ENCODE measurements at places on chromosomes 16 and 17.

DNA sequence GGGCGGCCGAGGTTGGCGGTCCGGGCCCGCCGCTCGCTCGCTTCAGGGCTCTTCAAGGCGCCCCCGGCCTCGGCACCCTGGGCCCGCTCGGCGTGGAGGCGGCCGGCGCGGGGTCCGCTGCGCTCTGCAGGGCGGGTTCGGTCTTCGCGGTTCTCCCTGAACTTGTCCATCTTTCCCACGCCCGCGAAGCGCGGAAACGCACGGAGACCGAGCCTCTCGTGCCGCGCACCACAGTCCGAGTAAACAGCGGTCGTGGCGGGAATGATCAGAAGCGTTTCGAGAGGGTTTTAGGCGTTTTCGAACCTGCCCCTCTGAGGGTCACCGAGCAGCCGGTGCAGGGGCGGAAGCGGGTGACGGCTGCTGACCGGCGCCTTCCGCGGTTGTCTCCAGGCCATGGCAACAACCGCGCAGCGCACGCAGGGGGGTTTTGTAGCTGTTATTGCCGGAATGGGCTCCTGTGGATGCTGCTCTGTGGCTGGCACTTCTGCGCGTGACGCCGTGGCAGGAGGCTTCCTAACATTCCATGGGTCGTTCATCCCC lies 414 bp downstream of the NARF start:
- DNase-seq: peak; percentile 70

GRCh38 chr16:57148481-57148880 lies 37.4 kb downstream of the PSME3IP1 start:
- no peak for DNase-seq

DNA sequence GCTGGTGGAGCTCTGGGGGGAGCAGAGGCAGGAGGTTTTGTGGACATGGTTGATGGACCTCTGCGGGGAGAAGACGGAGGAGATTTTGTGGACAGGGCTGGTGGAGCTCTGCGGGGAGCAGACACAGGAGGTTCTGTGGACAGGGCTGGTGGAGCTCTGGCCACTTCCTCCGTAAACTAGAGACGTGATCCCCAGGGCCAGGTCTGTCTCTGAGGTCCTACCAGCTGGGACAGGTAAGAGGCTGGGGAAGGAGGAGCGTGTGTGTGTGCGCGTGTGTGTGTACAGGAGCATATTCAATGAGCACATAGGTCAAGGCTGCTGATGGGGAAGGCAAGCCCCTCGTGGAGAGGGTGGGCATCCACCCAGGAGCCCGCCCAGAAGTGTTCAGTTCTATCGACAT lies 20.6 kb downstream of the RPH3AL start:
- no peak for DNase-seq

DNA sequence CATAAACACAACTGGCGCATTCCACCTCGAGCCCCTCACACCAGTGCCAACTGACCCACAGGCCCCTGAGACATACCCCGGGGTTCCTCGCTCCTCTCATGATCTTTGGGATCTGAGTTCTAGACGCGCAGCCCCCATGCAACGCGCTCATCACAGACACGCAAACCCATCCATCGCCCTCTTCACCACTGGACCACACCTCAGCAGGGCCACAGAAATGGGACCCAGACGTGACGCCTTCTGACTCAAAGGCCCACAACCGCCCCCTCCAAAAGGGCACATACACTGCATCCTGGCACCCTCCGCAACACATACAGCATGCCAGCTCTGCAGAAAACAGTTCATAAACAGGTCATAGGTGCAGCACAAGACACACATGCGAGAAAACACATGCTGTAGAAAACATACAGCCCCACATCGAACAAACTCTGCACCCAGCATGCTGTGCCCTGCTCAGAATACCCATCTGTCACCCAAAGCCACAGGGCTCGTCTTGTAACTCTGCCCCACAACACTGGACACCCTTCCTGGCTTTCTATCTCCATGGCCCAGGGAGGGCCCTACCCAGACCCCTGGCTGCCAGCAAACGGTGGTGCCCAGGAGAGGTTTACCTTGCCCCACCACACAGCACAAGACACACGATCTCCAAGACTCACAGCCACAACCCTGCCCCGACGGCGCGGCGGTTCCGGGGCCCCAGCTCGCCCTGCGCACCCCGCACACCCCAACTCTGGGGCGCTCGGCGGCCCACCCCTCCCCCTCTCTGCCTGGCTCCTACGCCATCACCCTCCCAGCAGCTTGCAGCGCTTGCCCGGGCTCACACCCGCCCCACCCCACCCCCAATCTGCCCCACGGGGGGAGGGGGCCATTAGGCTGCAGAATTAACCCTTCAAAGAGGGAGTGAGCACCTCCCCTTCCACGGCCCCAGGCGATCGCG lies 887 bp downstream of the ZBTB4 start:
- peak; percentile 70 for DNase-seq

GRCh38 chr16:54200161-54200534 lies 86.4 kb downstream of the IRX3 start:
- DNase-seq: no peak

GRCh38 chr16:89549007-89549700 lies 11.3 kb upstream of the RPL13 start:
- DNase-seq: no peak

DNA sequence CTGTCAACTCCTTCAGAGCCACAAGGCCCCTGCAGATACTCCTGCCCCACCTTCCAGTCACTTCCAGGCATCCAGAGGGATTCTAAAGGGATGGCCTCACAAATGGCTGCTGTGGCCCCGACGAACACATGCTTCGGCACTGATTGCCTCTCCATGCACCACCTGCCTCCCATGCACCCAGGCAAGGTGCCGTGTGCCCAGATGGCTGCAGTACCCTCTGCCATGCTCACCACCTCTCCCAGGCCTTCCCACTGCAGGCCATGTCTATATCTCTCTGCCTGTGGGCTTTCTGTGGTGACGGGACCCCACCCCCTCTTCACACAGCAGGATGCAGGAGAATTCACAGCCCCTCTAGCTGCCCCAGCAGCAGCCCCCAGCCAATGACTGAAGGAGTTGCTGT lies 27.9 kb upstream of the LYRM9 start:
- DNase-seq: no peak

DNA sequence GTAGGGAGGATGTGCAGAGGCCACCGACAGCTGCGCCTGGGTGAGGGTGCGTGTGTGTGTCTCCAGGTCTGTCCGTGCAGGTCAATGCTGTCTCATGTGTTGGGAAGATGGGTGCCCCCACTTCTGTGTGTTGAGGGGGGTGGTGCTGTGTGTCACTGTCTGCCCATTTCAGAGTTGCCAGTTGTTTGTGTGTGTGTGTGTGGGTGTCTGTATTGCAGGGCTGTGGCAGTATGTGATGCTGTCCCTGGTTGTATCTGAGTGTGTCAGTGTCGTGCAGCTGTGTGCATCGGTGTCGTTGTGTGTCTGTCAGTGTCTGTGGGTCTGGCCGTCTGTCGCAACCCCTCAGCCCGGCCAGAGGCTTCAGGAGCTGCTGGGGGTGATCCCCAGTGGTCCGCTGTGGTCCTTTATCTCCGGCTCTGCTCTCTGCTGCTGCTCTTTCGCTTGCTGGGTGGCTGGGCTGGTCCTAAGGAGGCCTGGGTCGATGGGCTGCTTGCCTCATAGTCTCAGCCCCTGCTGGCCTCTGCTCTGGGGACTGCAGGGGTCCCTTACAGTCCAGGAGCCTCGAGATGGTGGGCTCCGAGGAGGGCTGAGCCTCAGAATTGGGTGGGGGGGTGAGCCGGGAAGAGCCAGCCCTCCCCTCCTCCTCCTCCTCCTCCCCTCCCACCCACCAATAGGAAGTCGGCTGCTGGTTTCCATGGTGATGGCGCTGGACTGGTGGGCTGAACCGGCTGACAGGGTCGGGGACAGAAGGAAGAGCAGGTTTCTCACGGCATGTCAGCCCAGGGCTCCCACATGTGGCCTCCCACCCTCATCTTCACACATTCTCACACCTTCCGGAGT lies at the start of gene TSPOAP1:
Gene TSPOAP1 (minus strand): TSS at position 601 of the 840 bp plus-strand sequence. CDS start 875 bp downstream, outside the sequence.
- DNase-seq: no peak

- DNase-seq: peak; percentile 73
Measured at GRCh38 chr17:76138234-76138895, 2.7 kb downstream of the FOXJ1 start.

DNA sequence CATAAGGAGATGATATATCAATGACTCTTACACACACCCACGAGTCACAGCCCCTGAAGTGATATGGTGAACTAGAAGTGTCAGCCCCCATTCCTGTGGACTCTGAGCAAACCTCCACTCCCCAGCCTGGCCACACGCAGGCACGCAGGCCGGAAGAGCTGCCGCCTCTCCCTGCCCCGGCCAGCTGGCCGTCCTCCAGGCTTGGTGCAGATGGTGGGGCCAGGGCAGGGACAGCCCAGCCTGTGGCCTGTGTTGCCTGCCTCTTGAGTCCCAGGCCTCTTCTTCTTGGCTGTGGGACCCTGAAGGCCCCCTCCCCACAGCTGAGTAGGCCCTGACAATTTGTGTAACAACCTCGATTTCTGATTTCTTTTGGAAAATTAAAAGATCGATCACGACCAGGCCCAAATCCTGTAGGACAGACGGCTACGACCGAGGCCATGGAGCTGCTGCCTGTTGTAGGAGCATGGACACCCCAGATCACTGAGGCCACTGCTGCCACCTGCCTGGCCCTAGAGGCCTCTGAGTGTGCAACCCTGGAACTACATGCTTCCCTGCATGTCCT lies 10.0 kb upstream of the MPRIP start:
- DNase-seq: peak; percentile 93

- DNase-seq: no peak
Measured at GRCh38 chr16:55017321-55017720, 86.7 kb downstream of the IRX5 start.

GRCh38 chr16:24255456-24256371 lies at the start of gene CACNG3:
CACNG3 (plus strand) TSS chr16:24256335; CDS start chr16:24256755, 420 bp downstream.
- peak; percentile 86 for DNase-seq

GRCh38 chr16:16015849-16016248 lies 66.4 kb downstream of the ABCC1 start:
- DNase-seq: no peak

DNA sequence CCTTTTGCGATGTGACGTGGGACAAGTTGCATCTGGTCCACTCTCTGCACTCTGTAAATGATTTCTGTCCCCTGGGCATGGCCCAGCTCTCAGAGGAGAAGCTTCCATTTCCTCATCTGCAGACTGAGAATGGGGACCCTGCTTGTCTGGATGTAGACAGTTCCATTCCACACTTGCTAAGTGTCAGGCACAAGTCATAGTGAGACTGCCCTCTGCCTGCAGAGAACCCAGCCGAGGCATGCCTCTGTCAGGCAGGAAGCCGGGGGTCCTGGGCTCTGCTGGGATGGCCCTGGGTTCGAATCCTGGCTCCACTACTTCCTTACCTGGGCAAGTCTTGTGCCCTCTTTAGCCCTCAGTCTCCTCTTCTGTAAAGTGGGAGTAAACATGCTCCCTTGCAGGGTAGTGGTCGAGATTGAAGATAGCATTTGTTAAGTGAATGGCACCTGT lies 4.1 kb downstream of the MAP2K3 start:
- no peak for DNase-seq

DNA sequence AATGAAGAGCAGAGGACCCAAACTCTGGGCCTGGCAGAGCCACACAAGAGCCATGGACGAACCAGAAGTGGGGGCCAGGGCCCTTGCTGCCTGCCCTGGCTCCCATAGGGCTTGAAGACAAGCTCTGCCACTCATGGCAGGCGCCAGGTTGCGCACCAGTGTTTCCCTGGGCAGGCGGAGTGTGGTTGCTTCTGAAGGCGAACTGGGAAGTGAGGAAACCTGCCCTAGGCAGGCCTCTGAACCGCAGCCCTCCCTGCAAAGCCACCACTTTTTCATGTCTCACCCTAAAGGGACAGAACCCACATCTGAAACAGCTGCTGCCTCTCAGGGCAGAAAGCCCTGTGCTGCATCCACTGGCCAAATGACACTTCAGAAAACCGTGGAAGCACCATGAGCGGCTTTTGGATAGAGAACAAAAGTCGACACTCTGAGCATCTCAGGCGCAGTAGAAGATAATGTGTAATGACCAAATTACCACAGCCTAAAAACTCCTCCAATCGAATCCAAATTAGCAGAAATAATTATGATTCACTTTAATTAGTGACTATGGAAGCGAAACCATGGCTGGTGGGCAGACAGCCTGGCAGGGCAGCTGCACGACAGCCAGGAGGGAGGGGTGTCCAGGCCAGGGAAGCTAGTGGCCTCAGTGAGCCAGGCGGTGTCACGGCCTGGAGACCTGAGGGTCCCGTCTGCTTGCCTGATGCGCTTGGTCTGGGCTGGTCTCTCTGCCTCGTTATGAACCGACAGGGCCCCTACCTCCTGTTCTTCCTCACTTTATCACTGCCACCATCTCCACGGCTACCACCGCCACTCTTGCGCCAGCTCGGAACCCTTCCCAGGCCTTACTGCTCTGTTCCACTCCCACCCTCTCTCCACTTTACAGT lies 59.1 kb downstream of the PRMT7 start:
- no peak for DNase-seq

GRCh38 chr16:65619606-65620005 lies 497.7 kb upstream of the CDH11 start:
- no peak for DNase-seq

GRCh38 chr17:46942441-46943217 lies 19.7 kb downstream of the GOSR2 start:
- DNase-seq: peak; percentile 84

DNA sequence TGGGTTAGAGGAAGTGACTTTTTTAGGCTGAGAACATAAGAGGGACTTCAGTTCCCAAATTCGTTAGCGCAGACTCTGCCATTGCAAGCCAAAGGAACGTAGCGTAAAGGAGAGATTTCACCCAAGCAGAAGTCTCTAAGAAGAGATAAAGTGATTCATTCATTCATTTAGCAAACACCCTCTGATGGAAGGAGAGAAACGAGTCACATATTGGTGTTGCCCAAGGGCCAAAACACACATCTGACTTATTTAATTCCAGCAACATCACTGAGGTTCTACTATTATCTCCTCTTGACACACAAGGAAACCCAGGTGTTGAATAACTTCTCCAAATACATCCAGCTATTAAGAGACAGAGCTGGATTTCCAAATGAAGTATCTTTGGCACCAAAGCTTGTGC lies 85.7 kb upstream of the CACNG3 start:
- DNase-seq: no peak

DNA sequence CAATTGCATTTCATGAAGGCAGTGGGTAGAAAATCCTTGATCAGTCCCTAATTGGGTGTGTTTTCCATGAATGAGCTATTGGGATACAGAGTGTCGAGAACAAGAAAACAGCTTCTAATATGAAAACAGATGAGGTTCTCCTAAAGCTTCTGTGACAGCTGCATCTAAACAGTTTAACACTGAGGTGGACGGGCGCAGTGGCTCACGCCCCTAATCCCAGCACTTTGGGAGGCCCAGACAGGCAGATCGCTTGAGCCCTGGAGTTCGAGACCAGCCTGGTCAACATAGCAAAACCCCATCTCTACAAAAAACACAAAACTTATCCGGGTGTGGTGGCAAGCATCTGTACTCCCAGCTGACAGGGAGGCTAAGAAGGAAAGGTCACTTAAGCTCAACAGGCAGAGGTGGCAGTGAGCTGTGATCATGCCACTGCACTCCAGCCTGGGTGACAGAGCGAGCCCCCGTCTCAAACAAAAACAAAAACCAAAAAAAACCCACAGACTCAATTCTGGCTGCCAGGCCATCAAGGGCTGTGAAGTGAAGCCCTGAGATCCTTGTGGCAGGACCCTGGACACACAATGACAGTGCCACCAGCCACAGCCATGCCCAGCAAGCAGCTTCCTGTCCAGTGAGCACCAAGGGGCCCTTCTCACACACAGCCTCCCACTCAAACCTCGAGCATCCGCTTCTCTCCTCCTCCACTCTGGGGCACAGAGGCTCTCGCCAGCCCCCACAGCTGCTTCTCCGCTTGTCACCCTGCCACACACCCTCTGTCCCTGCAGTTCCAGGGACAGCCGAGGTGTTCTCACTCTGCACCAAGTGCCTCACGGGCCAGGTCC lies 44.0 kb downstream of the ANKRD11 start:
- DNase-seq: no peak

- no peak for DNase-seq
Measured at GRCh38 chr17:34825884-34826283, 135.4 kb downstream of the CCT6B start.

GRCh38 chr16:65142276-65142675 lies 20.4 kb upstream of the CDH11 start:
- no peak for DNase-seq
